Kasumi-1 (cell line): ENCODE measurements at places on chromosomes 11 and 22.
A peak's percentile ranks its signal among the peaks of the same experiment; 100 is the strongest.

DNA sequence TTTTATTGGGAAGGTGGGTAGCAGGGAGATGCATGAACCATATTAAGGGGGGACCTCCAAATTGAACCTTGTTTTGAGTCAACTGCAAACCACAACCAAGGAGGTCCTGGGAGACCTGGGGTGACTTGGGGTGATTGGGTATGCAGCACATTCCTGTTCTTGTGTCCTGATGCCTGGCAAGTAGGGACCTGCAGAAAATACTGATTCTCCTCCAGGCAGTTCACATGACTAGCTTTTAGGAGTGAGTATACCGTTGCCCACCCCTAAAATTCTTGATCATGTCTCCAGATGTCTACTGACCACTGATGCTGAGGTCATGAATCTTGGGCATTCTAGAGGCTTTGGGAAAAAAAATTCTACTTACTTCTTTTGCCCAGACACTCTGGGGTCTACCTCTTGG is 6.3 kb downstream of the EHF start:
- no peak for DNase-seq

DNA sequence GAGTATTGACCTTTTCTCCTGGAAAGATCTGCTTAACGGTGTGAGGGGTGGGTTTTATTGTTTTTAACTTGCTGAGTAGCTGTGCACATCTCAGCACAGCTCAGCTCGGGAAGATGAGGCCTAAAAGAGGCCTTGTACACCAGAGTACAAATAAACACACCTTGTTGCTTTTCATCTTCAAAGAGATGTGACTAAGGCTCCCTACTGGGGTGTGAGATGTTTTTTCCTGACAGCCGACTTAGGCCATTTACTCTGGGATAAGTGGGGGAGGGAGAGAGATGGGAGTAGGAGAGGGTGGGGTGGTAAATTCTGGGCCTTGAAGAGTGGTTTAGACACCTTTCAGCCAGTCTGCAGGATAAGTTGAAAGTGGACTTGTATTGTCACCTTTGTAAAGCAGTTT is 2.9 kb downstream of the LDLRAD3 start:
- no peak for DNase-seq

DNA sequence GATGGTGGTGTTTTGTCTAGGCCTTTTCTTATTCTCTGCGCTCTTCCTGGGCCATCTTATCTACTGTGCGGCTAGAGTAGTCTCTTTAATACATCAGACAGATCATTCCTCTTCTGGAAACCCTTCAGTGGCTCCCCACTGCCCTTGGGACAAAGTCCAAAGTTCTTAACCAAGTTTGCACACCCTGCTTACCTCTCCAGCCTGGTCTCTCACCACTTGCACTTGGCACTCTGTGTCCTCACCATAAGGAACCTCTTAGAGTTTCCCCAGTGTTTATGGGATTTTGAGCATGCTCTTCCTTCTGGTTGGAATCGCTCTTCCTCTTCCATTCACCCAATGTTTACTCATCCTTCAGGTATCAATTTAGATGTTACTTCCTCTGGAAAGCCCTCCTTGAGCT is 5.2 kb upstream of the SPTBN2 start:
- no peak for DNase-seq

DNA sequence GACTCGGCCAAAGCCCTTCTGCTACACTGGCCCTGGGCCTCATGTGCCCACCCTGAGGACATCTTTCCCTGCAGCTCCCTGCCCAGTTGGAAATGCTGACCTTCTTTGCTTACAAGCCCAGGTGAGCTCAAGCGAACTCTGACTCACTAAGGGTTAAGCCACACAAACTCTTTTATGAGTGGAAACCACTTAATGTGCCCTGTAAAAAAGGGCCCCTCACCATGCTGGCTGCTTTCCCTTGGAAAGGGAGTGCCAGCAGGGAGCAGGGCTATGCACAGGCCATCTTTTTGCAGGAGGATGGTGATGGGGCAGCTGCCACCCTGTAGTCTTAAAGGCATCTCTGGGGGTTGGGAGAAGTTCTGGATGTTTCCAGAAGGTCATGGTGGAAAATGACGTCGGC is 18.7 kb downstream of the EHF start:
- no peak for DNase-seq

- peak; percentile 97 for DNase-seq
Observed at GRCh38 chr11:119573858-119574257, 150.9 kb upstream of the THY1 start.

GRCh38 chr11:15836795-15837194 is 519.6 kb downstream of the SOX6 start:
- DNase-seq = no peak

DNA sequence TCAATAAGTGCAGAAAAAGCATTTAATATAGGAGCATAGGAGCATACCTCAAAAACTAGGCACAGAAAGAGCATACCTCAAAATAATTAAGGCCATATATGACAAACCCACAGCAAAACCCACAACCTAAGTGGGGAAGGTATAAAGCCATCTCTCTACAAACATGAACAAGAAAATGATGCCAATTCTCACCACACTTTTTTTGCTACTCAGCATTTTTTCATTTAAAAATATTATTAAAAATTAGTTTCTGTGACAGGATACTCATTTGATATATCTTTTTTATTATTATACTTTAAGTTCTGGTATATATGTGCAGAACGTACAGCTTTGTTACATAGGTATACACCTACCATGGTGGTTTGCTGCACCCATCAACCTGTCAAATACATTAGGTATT is 352.0 kb downstream of the LUZP2 start:
- DNase-seq = no peak

- DNase-seq = peak; percentile 68
Observed at GRCh38 chr11:34250732-34251588, 106.8 kb downstream of the ABTB2 start.

GRCh38 chr22:33691057-33691630 is 229.1 kb downstream of the LARGE1 start:
- DNase-seq = no peak

DNA sequence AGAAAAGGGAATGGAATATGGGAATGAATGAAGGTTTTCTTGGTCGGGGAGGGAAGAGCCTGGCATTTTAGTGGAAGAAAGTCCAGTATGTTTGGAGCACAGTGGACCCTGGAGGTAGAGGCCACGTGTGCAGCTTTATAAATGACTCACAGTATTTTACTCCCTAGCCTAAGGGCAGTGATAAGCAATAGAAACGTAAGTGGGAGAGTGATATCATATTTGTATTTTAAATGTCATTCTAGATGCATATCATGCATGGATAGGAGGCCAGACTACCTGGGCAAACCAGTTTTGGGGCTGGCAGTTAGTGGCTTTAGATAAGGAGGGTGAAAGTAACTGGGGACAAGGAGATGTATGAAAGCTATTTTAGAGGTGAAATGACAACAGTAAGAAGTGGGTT is 174.1 kb downstream of the ARHGAP42 start:
- no peak for DNase-seq
